ENCODE measurements at places on chromosomes 13 and 19. TPM values are rescaled to one million over a fixed set of nuclear protein-coding genes. Genes with fewer than 3 reads are reported as not detected.

Gene GIPC3
- 0.48 TPM for total RNA-seq

Gene CGB1
- not detected for total RNA-seq

Gene RNF113B
- total RNA-seq = not detected

Gene SLC7A1
- total RNA-seq = 75.9 TPM

Gene NXNL1
- total RNA-seq = not detected

Gene USHBP1
- total RNA-seq = 0.36 TPM

Gene SERPINE3
- total RNA-seq = not detected

Gene ZNF846
- total RNA-seq = 6.5 TPM

Gene ALOX5AP
- total RNA-seq = 114 TPM

Gene MBNL2
- 15.1 TPM for total RNA-seq

Gene C19orf25
- total RNA-seq = 42.3 TPM
